ENCODE measurements at places on chromosomes 5 and 9. TPM values are rescaled to one million over a fixed set of nuclear protein-coding genes. Genes with fewer than 3 reads are reported as not detected.

Gene SPATA9
- not detected for total RNA-seq

Gene NR6A1
- total RNA-seq = 1.9 TPM

DNA sequence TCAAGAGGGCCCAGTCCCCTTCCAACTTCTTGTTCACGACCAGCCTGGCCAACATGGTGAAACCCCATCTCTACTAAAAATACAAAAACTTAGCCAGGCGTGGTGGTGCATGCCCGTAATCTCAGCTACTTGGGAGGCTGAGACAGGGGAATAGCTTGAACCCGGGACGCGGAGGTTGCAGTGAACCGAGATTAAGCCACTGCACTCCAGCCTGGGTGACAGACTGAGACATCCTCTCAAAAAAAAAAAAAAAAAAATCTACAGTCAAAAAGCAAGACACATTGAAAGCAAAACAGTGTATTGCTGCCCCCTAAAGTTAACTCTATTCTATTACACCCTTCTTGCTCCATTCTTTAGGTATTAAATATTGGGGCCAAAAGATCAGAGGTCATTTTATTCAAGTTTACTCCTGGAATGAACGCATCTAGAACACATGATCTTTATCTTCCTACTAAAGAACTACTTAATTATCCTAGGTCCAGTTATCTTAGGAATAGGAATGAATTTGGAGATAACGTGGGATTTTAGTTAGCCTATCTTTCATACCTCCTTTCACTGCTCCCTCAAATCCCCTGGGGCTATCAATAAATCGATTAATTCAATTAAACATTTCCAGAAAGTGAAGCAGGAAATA is 2.4 kb downstream of the ATG12 start:
- no peak for DNase-seq

GRCh38 chr9:69027355-69028097 is 8.0 kb upstream of the FXN start:
- DNase-seq = no peak

DNA sequence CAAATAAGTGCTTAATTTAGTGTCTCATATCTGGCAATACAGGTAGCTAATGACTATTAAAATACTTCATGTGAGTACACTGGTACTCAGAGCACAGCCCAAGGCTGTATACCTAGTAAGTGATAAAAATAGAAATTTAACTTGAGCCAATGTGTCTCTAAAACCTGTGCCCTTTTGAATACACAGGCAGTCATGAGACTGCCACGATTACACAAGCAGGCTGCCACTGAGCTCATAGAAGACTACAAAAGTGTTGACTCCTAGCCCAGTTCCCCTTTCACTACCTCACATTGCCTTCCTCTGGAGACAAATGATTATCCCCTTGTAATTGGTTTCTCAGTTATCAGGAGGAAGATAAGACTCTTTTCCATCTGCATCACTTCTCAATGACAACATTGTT is 66.3 kb upstream of the PAPPA start:
- no peak for DNase-seq

DNA sequence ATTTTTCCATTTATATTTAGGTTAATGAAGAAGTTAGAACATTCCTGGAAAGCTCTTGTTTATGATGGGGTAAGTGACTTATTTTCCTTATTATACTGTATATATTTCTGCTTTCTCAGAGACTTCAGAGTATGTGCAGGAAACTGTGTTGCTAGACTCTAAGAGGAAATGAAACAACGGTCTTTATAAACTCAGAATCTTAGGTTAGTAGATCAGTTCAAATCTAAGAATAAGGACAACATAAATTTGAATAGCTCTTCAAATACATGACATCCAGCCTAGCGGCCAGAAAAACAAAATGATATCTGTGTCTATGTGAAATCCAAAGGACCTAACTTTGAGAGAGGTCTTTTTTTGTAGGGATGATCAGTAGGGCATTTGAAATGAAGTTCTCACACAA is 94.3 kb downstream of the PRKACG start:
- no peak for DNase-seq

DNA sequence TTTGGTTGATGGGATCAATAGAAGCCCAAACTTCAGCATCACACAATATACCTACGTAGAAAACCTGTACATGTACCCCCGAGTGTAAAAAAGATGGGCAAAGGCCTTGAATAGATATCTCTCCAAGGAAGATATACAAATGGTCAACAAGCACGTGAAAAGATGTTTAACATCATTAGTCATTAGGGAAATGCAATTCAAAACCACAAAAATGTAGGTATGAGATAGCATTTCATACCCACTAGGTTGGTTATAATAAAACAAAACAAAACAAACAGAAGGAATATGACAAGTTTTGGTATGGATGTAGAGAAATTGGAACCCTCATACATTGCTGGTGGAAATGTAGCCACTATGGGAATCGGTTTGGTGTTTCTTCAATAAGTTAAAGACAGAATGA is 33.1 kb upstream of the PPARGC1B start:
- no peak for DNase-seq

DNA sequence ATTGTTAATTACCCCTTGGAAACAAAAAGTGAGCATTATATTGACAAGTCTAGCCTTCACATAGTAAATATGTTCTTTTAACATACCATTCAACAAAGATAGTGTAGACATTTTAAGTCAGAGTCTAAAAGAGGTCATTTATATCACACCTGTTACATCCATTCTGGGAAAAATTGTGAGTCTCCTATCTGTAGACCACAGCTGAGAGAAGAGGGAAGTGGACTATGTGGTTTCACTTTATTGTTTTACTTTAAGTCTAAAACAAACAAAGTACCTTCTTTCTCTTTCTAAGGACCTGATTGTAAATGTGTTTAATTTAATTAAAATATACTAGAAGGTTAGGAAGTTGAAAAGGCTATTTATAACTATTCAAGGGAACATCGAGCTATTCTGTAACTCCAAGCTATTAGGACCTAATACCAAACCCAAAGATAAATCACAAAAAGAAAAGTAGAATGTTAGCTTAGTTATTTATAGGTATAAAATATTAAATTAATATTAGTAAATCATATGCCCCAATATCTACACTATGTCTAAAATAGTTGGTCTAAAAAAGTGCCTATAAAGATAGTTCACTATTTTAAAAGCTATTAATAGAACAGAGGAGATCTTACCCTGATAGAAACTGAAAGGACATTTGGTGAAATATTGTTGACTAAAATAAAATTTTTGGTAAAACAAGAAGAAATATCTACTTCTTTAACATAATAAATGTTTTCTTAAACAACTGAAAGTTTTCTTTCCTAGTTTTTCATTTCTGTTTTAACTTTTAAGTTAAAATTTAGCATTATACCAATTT is 134.9 kb downstream of the TMEM167A start:
- no peak for DNase-seq

DNA sequence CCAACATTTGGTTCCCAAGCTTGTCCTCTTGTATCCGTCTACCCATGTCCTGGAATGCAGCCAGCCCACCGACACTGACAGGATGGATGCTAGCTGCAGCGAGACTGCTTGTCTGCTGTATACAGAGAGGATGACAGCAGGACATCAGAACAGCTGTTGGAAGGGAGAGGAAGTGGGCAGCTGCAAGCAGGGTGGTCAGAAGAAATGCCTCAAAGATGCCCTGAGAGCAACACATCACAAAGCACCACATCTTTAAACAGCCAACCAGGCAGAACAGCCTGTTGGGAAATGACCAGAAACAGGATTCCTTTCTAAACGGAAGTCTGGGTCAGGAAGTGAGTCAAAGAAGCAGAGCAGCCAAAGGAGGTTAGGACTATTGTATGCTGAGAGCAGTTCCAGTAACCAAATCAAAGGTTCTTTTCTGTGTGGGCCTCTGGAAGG is 219.1 kb downstream of the NDUFS4 start:
- no peak for DNase-seq
